ENCODE measurements at places on chromosomes 12 and 14.

DNA sequence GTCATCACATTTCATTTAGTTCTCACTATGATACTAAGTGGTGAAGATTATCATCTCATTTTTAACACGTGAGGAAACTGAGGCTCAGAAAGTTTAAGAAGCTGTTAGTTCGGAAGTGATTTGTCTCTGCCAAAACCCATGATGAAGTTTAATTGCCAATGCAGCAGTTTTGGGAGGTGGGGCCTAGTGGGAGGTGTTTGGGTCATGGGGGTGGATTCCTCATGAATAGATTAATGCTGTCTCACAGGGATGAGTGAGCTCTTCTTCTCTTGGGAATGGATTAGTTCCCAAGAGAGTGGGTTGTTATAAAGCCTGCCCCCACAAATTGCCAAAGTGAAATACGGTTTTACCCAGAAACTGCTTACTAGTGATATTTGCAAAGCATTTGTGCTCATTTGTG lies 91.5 kb upstream of the IGF1 start:
- no peak for DNase-seq

DNA sequence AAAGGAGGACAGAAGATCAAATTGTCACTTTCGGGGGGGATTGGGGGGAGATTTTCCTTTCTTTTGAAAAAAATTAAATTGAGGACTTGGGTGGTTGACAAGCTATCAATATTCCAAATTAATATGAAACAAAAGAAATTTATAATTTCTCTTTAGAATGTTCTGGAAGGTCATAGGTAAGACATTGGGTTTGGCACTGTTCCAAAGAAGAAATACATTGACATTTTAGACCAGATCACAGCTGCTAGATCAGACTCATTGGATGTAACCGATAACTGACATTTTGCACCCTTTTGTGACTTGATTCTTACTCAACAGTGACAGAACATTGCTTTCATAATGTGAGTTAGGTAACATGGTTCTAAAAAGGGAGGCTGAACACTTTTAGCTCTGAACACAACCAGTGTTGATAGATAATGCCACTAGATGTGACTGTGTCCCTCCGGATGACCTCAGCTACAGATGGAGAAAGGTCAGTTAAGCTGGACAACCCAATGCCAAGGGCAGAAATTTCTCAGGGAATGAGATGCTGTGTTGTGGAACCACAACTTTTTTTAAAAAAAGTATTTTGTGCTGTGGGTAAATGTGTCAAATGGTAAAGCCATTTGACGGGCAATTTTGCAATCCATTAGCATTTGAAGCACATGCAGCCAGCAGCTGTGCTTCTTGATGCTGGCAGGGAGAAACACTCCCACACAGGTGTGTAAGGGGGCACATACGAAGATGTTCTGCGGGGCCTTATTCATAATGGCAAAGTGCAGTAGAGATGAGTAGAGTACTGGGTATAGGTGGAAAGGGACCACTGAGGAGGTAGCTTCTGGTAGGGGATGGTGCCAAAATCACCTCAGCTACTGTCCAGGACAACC lies 62.9 kb downstream of the RFX4 start:
- DNase-seq, result no peak

DNA sequence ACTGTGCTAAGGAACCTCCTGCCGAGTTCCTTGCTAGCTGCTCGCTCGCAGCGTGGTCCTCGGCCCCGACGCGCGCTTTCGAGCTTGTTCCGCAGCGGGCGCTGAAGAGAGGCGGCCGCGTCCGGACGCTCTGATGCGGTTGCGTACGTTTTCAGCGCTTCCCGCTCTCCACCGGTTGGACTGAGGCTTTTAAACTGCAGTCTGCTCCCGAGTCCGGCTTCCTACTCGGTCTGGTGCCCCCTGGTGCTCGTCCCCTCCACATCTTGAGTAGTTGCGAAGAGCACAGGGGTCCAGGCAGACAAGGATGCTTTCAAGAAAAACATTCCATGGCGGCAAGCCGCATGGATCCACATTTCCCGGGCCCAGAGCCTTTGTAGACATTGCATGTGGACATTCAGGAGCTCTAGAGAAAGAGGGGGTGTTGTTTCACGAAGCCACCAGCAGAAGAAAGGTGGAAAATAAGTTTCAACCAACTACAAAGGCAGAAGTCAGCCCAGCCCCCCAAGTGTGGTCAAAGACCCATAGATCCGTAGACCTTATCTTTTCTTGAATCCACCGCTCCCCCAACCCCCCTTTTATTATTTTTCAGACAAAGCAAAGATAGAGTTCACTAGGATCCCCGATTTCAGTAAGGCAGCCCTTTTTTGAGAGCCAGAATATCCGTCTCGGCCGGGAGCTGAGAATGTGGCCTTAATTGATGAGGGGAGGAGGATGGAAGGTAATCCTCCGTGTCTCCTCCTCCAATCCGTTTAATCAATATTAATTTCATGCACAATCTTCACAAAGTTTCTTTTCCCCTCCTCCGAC lies 984 bp upstream of the WNK1 start:
- peak; percentile 92 for DNase-seq

- DNase-seq, result no peak
Observed at GRCh38 chr14:81450976-81451375, 50.9 kb upstream of the STON2 start.
